ENCODE measurements at places on chromosomes 6 and 20.

- DNase-seq: no peak
Measured at GRCh38 chr6:30007132-30007764, 53.8 kb upstream of the POLR1H start.

- no peak for DNase-seq
Measured at GRCh38 chr6:129849456-129849855, 11.7 kb downstream of the TMEM244 start.

GRCh38 chr20:49610691-49611538 is 43.0 kb upstream of the PTGIS start:
- peak; percentile 75 for DNase-seq

DNA sequence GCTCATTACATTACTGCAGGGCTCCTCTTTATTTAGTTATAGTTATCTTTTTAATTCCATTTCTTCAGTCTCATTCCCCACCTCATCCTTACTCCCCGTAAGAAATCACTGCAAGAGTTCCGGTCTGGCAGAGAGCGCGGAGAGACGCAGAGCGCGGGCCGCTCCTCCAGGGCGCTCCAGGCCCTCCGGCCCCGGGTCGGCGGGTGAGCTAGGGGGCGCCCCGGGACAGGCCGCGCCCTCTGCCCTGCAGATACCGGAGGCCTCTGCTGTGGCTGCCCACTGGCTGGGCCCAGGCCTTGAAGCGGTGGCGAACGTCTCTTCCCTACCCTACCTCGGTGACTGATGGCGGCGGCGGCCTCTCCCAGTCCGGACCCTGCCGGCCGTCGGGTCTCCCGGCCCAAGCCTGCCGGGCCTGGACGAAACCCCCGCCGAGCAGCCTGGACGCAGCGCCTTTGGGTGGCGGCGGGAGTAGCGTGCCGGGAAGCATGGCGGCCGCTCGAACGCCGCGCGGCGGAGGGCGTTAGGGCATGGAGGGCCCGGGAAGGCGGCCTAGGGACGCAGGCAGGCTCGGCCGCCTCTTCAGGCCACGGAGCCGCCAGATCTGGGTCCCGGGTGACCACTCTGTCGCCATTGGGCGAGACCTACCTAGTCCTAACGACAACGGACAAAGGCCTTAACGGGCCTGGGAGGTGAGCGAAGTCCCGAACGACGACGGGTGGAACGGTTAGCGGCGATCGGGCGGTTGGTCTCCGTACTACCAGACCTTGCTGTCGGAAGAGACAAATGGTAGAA is 16.4 kb upstream of the HMGN4 start:
- peak; percentile 52 for DNase-seq

DNA sequence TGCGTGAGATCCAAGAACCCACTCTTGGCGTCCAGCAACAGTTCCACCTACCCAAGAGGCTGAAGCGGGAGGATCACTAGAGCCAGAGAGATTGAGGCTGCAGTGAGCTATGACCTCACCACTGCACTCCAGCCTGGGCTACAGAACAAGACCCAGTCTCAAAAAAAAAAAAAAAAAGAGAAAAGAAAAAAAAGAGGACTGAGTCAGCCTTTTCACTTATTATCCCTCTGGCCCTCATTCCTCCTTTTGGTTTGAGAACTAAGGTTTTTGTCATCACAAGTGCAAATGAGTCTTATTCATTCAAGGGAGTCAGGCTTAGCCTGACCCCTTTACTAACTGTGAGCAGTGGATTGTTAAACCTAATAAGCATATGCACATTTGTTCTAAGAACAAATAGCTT is 37.9 kb upstream of the JARID2 start:
- no peak for DNase-seq

GRCh38 chr6:32689531-32690501 is 23.4 kb upstream of the HLA-DQB1 start:
- no peak for DNase-seq

GRCh38 chr6:63975699-63976098 is 340.1 kb downstream of the PHF3 start:
- no peak for DNase-seq

- DNase-seq: no peak
Measured at GRCh38 chr6:24574809-24575208, 71.2 kb downstream of the KIAA0319 start.

DNA sequence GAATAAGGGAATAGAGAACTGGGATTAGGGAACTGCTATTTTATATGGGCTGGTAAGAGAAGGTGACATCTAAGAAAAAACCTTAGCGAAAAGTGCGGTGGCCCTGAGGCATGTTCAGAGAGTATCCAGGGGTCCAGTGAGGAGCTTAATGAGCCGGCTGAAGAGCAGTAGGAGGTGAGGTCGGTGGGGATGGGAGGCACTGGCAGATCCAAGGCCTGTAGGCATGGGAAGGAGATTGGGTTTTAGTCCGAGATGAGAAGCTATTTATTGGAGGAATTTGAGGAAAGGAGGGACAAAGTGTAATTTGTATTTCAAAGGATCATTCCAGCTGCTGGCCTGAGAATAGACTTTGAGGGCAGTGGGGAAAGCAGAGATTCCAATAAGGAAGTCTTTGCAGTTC is 123.8 kb downstream of the QKI start:
- DNase-seq: no peak

GRCh38 chr20:34251619-34252018 is 10.4 kb downstream of the ASIP start:
- DNase-seq: no peak

- DNase-seq: no peak
Measured at GRCh38 chr6:117481926-117482239, 591 bp upstream of the DCBLD1 start.

- no peak for DNase-seq
Measured at GRCh38 chr6:155126727-155127439, 131.8 kb downstream of the TIAM2 start.

GRCh38 chr6:53107091-53107490 is 41.5 kb downstream of the GCM1 start:
- DNase-seq: no peak

- DNase-seq: no peak
Measured at GRCh38 chr6:131692031-131692430, 9.2 kb downstream of the OR2A4 start.

DNA sequence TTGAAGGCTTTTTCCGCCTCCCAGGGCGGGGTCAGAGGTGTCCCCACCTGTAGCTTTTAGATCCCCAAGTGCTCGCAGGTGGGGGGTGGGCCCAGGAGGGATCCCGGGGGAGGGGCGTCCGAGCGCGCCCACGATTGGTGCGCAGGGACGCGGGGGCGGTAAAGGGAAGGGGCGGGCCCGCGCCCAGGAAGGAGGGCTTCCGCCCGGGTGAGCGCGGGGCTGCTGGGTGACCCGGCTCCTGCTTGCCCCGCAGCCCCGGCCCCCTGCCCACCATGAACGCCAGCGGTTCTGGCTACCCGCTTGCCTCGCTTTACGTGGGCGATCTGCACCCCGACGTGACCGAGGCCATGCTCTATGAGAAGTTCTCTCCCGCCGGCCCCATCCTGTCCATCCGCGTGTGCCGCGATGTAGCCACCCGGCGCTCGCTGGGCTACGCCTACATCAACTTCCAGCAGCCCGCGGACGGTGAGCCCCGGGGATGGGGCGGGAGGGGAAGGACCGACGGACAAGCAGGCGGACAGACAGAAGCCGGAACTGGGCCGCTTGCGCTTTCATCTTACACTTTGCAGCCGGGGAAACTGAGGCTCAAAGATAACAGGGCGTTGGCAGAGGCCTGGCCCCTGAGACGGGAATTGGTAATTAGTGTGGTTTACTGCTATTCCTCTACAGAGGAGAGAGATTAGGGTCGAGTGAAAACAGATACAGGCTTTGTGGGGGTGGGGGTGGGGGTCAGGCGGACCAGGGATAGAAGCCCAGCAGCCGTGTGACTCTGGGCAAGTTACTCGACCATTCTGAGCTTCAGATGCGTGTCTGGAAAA is at the start of gene PABPC1L:
PABPC1L (plus strand) TSS at position 189 of the 818 bp plus-strand sequence; CDS start at position 273, 84 bp downstream.
- peak; percentile 13 for DNase-seq

DNA sequence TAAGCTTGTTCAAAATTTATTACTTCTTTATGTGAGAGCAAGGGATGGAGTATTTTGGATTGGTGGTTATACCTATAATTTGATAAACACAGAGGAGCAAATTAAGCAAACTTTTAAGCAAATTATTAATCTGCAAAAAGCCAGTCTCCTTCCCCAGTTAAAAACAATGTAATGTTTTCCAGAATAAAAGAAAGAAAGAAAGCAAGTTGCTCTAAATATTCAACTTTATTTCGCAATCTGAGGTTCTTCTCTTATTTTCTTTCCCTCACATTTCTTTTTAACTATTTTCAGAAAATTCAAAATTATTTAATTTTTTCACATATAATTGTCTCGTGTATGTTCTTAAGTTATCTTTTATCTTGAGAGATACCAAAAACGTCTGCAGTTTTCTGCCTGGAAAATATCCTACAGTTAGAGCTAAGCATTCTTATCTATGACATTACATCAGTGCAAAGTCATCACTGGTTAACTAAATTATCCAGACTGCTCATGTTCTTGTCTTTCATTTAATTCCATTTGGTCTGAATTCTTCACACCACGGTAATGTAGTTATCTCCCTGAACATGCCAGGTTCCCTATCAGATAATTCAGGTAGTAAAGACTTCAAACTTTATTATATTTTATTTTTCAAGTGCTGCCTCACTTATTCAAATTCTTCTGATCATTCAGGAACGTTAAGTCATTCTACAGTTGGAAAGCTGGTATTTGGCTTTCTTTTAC is 3.3 kb upstream of the CNKSR3 start:
- DNase-seq: no peak

- no peak for DNase-seq
Measured at GRCh38 chr6:66970373-66970772, 1263.3 kb upstream of the EYS start.

DNA sequence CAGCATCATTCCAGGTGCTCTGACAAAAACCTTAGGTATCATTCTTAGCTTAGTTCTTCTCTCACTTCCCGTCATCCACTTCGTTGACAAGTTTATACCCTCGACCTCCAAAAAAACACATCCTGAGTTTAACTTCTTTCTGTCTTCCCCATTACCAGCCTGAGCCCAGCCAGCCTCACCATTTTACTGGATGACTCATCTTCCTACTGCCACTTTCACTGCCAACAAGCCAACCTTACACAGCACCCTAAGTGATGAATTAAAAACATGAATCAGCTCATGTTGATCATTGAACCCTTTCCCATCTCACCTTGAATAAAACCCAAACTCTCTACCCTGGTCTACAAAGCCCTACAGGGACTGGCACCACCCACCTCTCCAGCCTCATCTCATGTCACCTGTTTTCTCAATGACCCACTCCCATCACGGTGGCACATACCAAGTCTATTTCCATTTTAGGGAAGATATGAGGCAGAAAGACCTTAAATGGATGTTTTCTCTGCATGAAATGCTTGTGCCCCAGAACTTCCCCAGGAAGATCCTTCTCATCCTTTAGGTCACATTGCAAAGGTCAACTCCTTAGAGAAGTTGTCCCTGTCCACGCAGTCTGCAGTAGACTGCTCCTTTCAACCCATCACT is 9.9 kb upstream of the UST start:
- no peak for DNase-seq

DNA sequence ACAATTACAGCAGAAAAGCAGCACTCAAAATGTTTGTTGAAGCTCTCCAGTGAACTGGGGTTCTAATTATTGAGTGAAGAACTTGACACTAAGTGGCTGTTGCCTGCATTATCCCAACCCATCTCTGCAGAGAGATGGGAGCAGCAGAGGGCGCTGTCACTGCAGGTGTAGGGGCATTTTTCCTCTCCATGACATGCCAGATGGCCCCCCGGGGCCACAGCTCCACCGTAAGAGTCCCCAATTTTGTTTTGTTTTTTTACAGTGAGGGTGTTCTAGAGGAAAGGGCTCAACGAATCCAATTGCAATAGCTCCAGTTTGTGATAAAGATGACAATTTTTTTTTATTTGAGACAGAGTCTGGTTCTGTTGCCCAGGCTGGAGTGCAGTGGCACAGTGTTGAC is 1.9 kb upstream of the FUCA2 start:
- no peak for DNase-seq

DNA sequence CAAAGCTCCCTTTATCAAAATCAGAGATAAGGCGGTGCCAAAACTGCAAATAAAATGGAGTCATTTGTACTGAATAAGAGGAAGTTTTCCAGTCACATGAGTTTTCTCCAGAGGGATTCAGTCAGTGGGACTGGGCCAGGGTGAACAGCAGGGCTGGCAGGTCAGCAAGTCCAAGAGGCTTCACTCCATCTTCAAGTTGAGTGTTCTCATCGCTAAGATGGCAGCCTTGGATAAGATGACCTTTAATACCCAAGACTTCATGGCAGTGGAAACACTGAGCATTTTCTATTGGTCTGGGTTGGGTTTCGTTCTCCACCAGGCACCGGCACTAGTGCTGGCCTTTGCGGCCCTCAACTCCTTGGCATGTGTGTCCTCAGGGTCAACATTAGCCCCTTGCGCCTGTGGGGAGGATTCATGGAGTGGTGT is 29.3 kb upstream of the IGF2R start:
- DNase-seq: no peak

GRCh38 chr6:45433533-45434380 is 56.0 kb upstream of the SUPT3H start:
- no peak for DNase-seq

GRCh38 chr20:61704661-61705060 is 361.0 kb downstream of the TAF4 start:
- no peak for DNase-seq

- no peak for DNase-seq
Measured at GRCh38 chr6:141752677-141753076, 380.0 kb upstream of the GJE1 start.

DNA sequence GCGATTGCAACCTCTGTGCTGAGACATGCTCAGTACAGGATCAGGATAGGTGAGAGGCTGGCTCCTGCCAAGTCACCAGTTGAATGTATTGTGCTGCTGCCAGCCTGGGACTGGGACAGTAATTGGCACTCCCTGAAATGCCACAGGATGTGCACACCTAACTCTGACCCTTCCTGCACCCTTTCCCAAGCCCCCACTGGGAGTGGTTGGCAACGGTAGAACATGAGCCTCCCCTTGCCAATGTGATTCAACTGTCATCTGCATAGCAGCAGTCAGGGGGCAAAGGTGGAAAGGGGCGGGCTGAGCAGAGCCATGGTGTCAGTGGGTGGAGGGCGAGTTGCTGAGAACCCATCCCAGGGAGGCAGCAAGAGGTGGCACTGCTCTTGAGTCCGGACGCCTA is 15.4 kb downstream of the SPINT3 start:
- DNase-seq: no peak

GRCh38 chr6:148307405-148307804 is 35.2 kb upstream of the SASH1 start:
- DNase-seq: no peak

DNA sequence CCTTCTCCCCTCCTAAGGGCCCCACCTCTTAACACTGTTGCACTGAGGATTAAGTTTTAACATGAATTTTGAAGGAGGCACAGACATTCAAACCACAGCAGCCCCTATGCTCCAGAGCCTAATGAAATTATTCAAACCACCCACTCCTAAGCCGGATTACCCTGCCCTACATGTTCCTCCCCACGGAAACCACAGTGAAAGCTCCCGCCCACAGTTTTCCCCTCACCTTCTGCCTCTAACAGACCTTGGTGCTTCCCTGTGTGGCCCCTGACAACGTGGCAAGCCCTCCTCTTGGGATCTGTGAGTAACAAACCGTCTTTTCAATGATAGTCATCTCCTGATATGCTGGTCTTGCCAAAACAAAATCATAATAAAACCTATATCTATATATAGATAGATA is 74.8 kb downstream of the RIN2 start:
- DNase-seq: no peak
